ENCODE measurements at places on chromosomes 2 and 18.

DNA sequence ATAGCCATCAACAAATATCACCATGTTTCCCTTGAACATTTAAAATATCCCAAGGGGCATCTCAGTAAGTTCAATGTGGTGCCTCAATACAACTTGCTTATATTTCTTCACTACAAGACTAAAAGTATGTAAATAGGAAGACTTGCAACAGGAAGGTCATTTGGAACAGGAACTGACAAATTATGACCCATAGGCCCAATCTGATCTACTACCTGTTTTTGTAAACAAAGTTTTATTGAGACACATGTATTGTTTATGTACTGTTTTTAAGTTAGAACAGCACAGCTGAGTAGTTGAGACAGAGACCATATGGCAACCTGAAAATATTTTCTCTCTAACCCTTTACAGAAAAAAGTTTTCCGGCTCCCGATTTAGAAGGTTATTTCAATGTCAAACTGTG lies 154.8 kb upstream of the TFPI start:
- DNase-seq = no peak

DNA sequence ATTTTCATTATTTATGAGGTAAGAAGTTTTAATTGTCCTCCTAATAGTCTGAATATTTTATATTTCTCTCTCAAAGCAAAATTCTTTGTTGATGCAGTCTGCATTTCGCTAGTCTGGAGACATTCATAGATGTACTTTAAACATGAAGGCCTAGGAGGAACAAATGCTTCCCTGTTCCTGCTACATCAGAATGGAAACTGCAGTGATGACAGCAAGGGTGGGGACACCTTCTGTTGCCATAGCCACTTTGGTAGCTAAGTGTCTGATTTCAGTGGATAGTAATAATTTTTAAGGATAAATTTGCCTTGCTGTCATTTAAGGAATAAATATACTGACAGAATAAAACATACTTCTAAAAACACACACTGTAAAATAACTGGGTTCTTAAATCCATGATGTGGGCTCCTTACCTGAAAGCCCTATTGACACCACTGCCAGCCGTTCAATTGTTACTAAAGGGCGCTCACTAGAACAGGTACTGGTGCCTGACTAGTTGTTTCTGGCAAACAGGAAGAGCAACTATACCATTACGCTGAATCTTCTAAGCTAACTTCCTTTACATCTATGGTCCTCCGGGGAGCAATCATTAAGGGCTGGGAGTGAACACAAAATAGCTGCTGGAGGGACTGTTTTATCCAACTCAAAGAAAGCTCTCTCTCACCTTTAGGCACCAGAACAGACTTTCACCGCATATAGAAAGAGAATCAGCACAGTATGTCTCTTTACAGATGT lies 88.2 kb downstream of the TMEM131 start:
- DNase-seq = no peak

- no peak for DNase-seq
Measured at GRCh38 chr2:24438106-24438505, 52.9 kb upstream of the NCOA1 start.

DNA sequence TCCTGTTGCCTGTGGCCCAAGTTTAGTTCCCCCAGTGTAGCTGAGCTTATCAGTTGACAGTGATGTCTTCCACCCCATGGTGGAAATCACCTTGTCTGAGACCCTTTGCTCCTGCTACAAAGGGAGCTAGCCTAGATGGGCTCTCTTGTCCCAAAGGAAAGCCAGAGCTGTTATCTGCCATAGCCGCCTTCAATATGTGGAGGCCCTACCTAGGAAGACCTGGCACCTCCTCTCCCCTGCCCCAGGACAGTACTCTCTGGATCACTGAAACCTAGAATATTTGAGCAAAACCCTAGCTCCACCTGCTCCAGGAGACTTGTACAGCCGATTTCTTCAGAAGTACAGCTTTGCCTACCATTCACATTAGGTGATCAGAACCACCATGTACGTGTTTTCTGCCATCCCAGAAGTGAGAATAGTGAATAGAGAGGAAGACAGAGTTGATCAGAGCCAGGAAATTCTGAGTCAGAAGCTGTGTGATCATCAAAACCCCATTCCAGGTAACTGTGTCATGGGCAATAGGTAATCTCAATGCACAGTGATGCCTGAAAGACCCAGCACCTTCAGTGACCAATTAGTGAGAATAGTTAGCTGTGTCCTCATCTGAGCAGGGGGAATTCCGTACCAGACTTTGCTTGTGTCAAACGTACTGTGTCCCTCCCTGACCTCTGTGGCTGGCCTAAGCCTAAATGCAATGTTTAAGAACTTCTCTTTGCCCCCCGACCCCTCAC lies 138.4 kb upstream of the ALPP start:
- no peak for DNase-seq

- DNase-seq = no peak
Measured at GRCh38 chr18:57916684-57917083, 113.6 kb upstream of the ATP8B1 start.

DNA sequence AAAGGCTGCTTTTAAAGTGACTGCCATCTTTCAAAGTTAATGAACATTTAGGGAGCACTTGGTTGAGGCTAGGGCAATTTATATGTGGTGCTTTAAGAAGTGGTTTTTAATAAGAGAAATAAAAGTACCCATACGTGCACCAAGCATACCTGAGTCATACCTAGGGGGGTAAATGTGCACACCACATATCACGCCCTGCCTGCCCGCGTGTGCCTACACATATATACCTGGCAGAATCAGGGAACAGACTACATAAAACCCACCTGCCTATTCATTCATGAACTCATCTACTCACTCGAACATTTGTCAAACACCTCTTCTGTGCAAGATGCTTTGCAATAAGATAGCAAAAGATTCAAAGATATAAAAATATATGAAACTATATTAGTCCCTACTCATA lies 69.3 kb upstream of the TMEM200C start:
- DNase-seq = no peak
